Astrocyte (in vitro differentiated cells and primary cell): ENCODE measurements at places on chromosomes 12 and 14.

DNA sequence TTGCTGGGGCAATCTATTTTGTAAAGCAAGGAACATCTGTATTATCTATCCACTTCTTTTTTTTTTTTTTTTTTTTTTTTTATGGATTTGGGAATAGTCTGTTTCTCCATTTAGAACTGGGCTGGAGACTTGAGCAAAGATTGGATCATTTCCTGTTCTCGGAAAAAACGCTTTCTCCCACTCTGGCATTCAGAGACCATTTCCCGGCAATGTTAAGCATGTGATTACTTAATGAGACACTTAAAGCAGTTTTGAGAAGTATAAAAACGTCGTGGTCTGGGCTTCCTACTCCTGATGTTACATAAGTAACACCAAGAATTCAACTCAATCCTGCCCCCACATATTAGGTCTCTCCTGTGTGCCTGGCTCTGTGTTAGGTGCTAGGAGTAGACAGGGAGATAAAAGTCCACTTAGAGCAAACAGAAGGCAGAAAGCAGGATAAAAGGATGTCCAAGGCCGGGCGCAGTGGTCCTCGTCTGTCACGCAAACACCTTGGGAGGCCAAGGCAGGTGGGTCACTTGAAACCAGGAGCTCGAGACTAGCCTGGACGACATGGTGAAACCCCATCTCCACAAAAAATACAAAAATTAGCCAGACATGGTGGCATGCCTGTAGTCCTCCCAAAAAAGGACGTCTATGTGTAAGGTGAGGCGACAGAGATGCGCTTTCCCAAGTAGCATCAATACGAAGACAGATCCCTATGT is 152.1 kb upstream of the GSC start:
- DNase-seq: no peak

DNA sequence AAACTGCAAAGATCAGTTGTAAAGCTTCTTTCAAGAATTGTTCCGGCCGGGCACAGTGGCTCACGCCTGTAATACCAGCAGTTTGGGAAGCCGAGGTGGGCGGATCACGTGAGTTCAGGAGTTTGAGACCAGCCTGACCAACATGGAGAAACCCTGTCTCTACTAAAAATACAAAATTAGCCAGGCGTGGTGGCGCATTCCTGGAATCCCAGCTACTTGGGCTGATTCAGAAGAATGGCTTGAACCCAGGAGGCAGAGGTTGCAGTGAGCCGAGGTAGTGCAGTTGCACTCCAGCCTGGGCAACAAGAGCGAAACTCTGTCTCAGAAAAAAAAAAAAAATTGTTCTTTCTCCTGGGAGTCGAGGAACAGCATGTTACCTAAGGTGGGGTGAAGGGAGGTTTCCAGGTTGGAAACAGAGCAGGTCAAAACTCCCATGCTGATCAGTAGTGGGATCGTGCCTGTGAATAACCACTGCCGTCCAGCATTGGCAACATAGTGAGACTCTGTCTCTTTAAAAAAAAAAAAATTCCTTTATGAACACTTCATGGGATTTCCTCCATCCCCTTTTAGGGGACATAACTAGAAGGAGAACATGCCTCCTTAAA is 13.9 kb downstream of the FBXO34 start:
- no peak for DNase-seq

DNA sequence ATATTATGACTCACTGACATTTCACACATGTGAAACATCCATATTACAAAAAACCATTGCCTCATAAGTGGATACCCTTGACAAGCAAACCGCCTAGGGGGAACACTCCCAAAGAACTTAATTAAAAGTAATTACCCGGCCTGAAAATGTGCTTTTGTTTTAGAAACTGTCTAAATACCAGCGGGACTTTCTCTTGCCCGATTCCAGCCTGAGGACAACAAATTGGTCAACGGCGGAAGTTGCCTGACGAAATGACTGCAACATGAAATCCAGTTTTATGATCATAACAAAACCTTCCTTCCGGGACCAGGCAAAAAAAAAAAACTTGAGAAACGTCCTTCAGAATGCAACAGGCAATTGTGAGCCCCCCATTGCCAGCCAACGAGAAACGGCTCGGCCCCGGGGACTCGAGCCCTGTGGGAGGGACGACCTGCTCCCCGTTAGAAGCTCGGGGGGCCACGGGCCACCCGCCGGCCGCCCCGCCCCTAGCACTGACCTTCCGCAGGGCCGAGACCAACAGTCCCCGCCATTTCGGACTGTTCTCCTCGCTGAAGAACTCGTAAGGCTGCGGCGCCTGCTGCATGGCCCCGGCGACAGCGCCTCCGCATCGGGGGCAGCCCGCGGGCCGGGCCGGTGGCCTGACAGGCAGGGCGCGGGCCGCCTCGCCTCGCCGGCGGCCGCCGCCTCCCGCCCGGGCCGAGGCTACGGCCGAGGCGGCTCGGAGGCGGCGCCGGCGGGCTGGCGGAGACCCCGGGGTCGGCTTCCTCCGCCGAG is 490 bp downstream of the SOS2 start:
- peak; percentile 45 for DNase-seq

- no peak for DNase-seq
These were observed 181.1 kb upstream of the STXBP6 start for GRCh38 chr14:25231004-25231403.

GRCh38 chr14:50762001-50762930 is 68.7 kb downstream of the NIN start:
- DNase-seq: peak; percentile 87

DNA sequence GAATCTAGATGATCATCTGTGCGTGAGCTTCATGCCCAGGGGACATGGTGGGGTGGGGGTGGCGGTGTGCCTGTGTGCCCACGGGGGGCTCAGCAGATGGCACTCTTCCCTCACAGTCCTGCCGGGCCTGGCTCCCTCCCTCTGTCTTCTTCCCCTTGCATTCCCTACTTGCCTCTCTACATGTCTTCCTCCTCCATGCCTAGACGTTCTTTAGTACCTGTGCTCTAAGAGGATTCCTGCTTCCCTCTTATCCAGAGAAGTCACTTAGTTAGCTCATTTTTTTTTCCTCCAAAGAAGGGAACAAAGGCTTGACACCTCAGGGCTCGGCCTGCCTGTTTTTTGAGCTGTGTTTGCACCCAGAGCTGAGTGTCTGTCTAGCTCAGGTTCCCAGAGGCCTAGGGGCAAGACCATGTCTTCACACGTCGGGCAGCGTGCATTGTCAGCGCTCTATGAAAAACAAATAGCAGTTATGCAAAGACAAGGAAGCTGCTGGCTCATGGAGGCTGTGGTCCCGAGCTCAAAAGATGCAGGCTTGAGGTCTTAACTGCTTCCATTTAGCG is 48.8 kb downstream of the NINJ2 start:
- DNase-seq: no peak
